ENCODE measurements at places on chromosomes 7 and 10.
A peak's percentile ranks its signal among the peaks of the same experiment; 100 is the strongest.

GRCh38 chr10:49230004-49230403 is 41.8 kb upstream of the TMEM273 start:
- no peak for DNase-seq

DNA sequence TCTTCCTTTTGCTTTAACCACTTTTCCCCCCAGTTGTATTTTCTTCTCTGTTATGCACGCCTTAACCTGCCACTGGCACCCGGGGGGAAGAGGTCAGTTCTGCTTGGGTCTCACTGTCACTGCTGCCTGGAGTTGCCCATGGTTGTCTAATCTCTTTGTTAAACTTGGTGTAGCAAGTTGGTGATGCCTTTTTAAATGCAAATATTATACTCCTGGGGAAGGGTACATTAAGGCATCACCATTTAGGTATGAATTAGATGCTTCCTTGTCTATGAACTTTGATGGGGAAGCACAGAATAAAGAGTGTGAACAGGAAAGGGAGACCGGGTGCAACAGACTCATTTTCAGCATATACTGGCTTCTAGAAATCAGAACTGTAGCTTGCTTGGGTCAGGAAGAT is 9.1 kb upstream of the SORCS3 start:
- no peak for DNase-seq

- DNase-seq = no peak
Measured at GRCh38 chr7:69643265-69643664, 45.0 kb downstream of the AUTS2 start.

DNA sequence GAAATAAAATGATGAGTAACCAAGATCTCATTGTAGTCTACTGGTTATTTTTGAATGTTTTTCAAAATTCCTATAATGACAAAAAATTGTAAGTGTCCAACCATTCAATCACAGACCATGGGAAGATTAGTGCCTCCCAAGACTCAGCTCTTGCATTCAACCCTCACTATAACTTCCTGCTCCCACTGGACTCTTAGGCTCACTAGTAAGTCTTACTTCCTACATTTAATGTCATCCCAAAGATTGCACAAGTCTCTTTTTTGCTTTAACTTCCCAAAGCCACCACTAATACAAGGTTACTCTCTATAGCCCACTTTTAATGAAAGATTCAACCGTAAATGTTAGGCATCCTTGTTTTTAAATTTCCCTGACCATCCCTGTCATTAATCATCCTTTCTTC is 111.9 kb upstream of the NRBF2 start:
- DNase-seq = no peak

- DNase-seq = no peak
Measured at GRCh38 chr7:148104136-148104716, 486.3 kb upstream of the C7orf33 start.

GRCh38 chr10:80158598-80159127 is 26.1 kb downstream of the PLAC9 start:
- DNase-seq = peak; percentile 85

DNA sequence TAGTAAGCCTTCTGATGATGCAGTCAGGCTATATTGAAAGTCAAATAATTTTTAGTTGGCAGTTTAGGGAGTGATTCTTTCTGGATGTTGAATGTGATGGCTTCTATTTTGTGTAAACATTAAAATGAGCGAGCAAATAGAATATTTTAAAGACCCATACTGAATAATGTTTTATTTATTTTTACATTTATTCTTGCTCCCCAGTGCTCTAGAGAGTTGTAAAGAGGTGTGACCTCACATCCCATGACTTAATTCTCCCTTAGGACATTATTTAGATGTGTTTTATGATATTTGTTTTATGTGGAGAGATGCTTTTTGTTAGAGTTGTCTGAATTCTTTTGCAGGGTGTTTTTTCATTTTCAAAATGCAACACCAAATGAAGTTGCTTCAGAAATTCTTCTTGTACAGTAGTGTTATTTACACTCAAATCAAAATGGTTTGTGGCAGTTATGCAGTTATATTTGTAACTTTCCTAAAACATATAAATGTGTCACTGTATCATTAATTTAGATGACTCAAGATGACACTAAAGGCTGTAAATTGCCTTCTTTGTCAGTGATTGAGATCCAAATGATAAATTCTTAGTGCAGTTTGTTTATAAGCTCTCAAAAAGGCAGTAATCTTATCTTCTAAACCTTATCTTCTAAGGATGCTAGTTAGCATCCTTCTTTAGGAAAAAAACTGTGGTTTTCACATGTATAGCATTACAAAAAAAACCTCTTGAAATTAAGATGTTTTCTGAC is 12.4 kb downstream of the UMAD1 start:
- DNase-seq = no peak

GRCh38 chr7:47400001-47400400 is 181.9 kb downstream of the TNS3 start:
- DNase-seq = no peak

DNA sequence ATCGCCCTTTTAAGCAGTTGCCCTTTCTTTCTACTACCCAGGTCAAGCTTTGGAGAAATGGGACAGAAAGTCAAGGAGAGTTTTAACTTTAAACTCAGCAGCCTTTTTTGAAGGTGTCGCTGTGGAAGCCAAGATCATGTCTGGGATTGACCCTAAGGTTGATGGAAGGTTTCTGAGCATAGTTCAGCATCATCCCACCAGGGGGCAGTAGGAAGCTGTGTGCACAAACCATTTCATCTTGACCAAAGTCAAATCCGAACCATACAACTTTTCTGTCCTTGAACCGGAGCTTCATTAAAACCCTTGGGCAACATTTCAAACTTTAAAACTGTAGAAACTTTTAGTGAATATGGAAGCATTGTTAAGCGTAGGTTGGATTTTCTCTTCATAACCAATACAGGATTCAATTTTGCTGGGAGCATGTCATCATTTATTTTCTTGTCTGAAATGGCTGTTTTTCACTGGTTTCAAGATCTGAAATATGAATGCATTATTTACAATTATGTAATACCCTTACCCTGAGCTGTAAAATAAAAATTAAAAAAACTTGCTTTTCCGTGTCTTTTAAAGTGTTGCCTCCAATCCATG is 214.4 kb upstream of the KIAA1217 start:
- DNase-seq = peak; percentile 7

GRCh38 chr7:19112274-19113001 is 5.0 kb downstream of the TWIST1 start:
- no peak for DNase-seq

- no peak for DNase-seq
Measured at GRCh38 chr10:50506861-50507573, 116.7 kb downstream of the SGMS1 start.

GRCh38 chr10:95404864-95405263 is 114.1 kb upstream of the PDLIM1 start:
- no peak for DNase-seq

DNA sequence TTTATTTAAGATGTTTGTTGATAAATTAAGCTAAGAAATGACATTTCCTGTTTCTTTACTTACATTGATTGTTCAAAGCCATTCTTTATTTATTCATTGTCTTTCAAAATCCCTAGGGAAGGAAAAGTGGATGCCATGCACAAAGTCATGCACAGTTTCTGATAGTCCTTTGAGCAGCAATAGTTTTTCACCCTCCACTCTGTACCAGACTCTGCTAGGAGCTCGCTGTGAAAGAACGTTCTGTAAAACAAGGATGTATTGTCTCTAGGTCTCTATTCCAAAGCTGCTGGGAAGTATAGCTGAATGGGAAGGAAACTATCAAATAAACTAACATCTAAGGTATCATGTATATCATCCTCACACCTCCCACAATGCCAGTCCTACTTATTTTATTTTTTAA is 7.8 kb upstream of the NOC3L start:
- no peak for DNase-seq

GRCh38 chr10:77899690-77900089 is 26.9 kb downstream of the DLG5 start:
- DNase-seq = no peak

GRCh38 chr7:42180806-42181205 is 56.2 kb downstream of the GLI3 start:
- no peak for DNase-seq

DNA sequence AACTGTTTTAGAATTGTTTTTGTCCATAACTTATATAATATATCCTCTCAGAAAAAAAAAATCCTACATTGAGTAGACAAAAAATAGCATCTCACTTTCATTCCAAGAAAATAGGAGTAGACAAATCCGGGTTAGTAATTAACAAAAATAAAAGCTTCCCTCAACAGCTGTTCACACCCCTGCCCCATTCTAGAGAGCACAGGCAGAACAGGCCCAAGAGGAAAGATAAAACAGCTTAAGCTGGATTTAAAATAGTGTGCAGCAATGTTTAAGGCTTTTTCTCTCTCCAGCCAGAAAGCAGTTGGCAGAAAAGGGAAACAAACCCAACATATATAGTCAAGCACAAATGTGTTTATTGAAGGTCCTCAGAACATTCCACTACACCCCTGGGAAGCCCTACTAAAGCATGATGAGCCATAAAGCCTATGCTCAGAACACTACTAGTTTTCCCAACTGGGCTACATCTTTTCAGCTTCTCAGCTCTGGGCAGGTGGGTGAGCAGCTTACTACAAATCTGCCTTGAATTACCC is 189.9 kb downstream of the MTERF1 start:
- no peak for DNase-seq

GRCh38 chr10:100836891-100837290 is 75.9 kb upstream of the SLF2 start:
- DNase-seq = no peak

DNA sequence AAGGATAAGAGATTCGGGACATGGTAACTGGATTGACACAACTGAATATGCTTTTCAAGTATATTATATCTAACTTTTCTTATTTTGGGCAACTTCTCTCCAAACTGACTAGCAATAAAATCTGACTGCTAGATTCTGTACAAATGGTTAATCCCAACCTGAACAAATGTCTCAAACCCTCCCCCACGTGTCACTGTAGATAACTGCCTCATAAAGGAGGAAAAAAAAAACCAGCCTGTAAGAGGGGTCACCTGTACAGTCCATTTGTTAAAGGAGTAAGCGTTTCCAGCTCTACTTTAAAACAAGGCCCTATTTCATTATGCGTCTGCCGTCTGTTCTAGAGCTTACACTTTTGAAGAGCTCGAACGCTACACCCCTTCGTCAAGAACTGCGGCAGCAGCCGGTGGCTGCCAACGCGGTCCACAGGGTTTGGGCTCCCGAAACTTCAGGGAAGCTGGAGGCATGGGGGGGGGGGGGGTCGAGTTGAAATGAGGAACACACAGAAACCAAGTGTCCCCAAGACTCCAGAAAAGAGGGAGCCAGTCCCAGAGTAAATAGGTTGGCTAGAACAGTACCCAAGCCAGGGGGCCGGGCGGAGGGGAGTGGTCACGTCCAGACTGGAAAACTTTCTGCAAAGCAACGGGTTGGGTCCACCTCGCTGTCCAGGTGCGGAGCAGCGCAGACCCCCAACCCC is 492 bp downstream of the COG5 start:
- DNase-seq = peak; percentile 78

DNA sequence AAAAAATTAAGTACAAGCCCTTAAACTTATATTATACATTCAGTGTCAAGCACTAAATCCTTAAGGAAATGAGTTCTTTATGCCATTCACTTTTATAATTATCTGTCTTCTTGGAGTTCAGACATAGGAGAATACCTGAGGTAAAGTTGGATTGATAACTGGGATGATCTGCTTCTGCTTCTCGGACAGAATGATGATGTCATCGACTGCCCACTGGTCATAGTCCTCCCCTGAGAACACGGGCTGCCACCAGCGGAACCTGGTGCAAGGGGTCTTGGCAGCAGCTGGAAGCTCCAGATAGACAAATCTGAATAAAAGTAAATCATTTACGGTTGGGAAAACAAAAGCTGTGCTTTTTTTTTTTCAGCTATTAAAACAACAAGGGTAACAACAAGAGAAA is 148.2 kb upstream of the SLC26A5 start:
- DNase-seq = no peak

GRCh38 chr7:121793716-121794115 is 79.2 kb upstream of the PTPRZ1 start:
- DNase-seq = no peak

GRCh38 chr7:44071726-44072363 is 6.5 kb upstream of the PGAM2 start:
- DNase-seq = no peak

DNA sequence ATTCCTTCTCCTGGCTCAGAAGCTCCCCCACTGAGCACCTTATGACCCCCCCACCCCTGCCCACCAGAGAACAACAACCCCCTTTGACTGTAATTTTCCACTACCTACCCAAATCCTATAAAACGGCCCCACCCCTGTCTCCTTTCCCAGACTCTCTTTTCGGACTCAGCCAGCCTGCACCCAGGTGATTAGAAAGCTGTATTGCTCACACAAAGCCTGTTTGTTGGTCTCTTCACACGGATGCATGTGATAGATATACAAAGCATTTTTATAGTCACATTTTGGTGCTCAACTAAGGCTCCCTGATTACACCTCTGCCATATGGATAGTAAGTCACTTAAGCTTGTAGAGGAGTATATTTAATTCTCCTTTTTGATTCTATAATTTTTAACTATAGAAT is 985.8 kb downstream of the REEP3 start:
- no peak for DNase-seq

DNA sequence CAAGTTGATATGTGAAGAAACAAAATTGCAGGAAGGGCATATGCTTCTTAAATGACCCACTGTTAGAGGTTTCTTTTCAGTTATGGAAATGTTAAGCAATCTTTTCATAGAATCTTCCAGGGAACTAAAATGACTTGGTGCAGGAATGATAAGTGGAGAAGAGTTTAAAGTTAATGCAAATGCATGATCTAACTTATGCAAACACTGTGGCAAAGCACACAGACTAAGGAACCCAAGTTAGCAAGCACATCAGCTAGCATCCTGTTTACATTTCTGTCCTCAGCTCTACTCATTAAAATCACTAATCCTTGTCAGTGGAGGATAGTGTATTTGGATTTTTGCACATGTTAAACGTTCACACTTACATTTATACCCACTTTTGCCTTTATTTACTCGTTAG is 9.3 kb downstream of the CLCN1 start:
- DNase-seq = no peak

DNA sequence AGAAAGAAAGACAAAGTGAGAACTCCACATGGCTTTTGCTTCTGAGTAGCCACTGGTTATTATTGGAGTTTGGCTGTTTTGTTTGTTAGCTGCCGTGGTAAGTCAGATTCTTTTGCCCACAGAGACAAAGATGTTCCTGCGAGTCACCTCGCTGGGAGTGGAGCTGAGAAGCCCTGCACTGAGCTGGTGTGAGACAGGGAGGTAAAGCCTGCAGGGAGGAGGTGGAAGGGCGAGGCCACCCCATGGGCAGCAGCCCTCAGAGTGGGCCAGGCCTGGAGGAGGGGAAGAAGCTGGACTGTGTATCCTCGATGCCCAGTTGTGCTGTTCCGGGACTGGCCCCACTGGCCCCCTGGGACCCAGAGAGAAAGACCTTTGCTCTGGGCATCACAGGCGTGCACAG is 14.3 kb upstream of the NOM1 start:
- no peak for DNase-seq

Measured in NCI-H2081 (cell line).